ENCODE measurements at places on chromosomes 1 and 21.

GRCh38 chr21:42120101-42120902 is 49.2 kb downstream of the UMODL1 start:
- no peak for DNase-seq

DNA sequence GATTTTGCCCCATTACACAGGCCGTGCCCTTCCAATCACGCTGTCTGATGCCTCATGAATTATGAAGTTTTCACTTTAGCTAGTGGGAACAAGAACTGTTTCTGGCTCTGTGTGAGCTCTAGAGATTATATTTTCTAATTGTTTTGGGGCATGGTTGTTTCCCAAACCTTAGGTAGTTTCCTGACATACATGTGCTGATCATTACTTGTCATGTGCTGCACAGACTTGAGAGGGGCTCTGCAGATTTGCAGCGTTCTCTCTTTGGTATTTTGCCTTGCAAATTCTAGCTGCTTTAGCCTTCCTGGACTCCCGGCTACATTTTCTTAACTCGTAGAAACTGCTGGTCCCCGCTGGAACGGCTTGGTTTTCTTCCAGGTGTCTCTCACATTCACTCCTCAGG is 142.1 kb upstream of the IVNS1ABP start:
- DNase-seq: no peak

DNA sequence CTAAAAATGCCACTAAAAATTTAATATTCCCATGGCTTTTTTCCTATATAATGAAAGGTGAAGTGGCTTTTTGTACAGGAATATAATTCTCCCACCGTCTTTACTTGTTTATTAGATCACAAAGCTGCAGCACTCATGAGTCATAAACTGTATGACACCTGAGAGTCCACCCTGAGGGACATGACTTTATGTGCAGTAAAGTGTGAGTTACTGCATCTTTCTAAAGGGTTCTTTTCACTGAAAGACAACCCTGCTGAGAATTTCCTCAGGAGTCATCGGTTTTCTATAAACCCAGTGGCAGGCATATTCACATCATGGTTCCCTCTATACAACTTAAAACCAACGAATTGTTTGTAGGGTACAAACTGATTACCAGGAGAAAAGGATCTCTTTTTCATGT is 77.4 kb downstream of the APP start:
- no peak for DNase-seq

GRCh38 chr1:245751726-245752470 is 597.1 kb downstream of the KIF26B start:
- DNase-seq: no peak

DNA sequence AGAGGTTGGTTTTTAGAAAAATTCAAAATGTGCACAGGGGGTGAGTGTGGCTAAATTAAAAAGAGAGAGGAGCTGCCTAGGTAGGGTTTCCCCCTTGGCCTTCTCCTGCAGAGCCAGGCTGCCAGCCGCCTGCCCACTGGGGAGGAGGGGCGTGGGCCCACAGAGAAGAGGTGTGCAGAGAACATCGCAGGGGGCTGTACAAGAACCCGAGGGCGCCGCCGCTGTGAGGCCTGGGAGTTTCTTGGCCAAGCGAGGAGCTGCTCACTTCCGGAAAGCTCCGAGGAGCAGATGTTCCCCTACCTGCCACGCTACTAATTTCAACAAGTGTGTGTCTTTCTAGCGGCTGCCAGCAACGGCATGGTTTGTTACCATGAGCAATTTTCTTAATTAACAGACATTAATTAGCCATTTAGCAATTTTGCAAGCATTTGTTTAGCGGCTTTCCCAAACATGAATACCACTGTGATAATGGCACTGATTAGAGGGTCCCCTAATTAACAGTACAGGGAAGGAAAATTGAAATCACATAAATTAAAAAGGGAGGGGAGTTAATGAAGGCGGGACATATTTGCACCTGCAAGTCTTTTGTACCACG is 59.7 kb downstream of the MRPL37 start:
- no peak for DNase-seq

All from endothelial cell (in vitro differentiated cells).